ENCODE measurements at places on chromosomes 12 and 14. TPM values are rescaled to one million over a fixed set of nuclear protein-coding genes. Genes with fewer than 3 reads are reported as not detected.

ZDHHC22 gene
- not detected for total RNA-seq

- H3K27ac ChIP-seq: no peak overlapping the region
- H3K36me3 ChIP-seq: no peaks in the 10 kb centered on the region
- H3K27me3 ChIP-seq: no peaks in the 10 kb centered on the region
- peak; percentile 9 for DNase-seq
Observed at GRCh38 chr14:77950371-77951063, 150.6 kb downstream of the ADCK1 start.

GRCh38 chr14:50823762-50824636 is 7.0 kb downstream of the NIN start:
- no peak overlapping the region for H3K27ac ChIP-seq
- H3K27me3 ChIP-seq: no peaks in the 10 kb centered on the region
- H3K4me1 ChIP-seq: peaks cover 21% of the 10 kb centered on the region
- H3K4me3 ChIP-seq: no peak overlapping the region
- no peak for DNase-seq

MTERF2 gene
- total RNA-seq: 9.3 TPM

DPY19L2 gene
- total RNA-seq: not detected

CEBPE gene
- total RNA-seq: not detected

NPFF gene
- total RNA-seq: not detected

RAD51AP1 gene
- total RNA-seq: 7.1 TPM

DNA sequence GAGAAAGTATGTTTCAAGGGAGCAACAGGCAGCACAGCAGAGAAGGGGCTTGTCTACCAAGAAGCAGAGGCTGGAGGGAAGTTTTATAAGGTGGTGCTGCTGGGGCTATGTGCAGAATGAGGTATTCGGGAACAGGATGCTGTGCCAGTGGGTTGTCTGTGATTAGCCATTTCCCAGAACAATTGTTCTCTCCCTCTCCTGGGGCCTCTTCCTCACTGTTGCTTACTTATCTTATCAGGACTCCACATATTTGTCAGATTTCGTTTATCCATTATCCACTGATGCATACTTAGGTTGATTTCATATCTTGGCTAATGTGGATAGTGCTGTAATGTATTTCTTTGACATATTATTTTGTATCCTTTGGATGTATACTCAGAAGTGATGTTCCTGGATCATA is 195.1 kb upstream of the RTL1 start:
- H3K4me1 ChIP-seq: no peaks in the 10 kb centered on the region
- no peak overlapping the region for H3K27ac ChIP-seq
- no peak overlapping the region for H3K4me3 ChIP-seq
- no peaks in the 10 kb centered on the region for H3K36me3 ChIP-seq

DNA sequence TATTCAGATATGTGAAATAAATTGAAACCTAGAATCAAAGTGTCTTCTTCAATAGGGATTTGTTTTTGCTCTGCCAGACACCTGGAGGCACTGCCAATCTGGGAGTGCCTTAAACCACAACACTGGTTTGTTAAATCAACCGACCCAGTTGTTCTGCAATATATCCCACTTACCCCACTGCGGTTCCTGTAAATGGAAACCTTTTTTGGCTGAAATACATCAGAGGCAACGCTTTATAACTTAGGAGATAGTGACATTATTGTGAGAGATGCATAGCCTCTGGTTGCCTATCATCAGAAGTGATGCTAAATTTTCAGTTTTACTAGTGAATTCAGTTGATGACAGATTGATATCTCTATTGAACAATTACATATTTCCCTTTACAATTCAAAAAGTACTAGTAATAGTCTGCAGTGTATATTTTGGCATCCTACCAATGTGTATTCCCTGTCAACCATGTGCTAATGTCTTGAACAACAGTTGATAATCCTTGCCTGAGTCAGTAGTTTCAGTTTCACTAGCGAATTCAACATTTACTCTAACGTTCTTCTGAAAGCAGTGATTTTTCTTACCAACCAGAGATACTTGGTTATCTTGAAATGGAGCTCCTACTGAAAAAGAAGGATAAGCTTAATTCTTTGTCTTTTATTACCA is 30.5 kb downstream of the PPP2R5C start:
- peak; percentile 63 for DNase-seq
- peaks cover 11% of the 10 kb centered on the region for H3K4me1 ChIP-seq
- H3K4me3 ChIP-seq: peak overlapping the region; percentile 74
- H3K27ac ChIP-seq: peak overlapping the region; percentile 86
- H3K27me3 ChIP-seq: no peaks in the 10 kb centered on the region

DNA sequence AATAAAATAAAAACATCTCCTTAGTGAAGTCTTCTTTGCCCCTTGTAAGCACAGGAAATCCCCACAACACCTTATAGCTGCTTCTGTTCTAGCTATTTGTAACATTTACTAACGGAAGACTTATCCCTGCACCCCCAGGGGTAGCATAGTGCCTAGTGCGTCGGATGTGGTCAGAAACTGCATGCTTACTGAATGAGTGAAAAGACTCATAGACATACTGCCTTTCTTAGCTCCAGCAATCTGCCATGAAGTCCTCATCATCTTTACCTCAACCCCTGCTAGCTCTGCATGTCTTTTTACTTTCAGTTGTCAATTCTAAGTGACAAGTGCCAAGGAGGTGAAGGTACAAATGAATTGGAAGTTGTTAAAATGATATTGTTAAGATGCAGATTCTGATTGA is 12.9 kb downstream of the RIOX1 start:
- no peaks in the 10 kb centered on the region for H3K4me1 ChIP-seq
- H3K27me3 ChIP-seq: no peaks in the 10 kb centered on the region
- no peak overlapping the region for H3K27ac ChIP-seq
- H3K4me3 ChIP-seq: no peak overlapping the region
- peaks cover 20% of the 10 kb centered on the region for H3K36me3 ChIP-seq
- DNase-seq: no peak

GRCh38 chr14:23147676-23148075 is 28.6 kb upstream of the CEBPE start:
- DNase-seq: peak; percentile 83
- H3K4me1 ChIP-seq: peaks cover 39% of the 10 kb centered on the region
- H3K27ac ChIP-seq: no peak overlapping the region
- H3K27me3 ChIP-seq: no peaks in the 10 kb centered on the region

SERPINA10 gene
- not detected for total RNA-seq

- H3K4me3 ChIP-seq: no peak overlapping the region
- H3K27me3 ChIP-seq: no peaks in the 10 kb centered on the region
- DNase-seq: no peak
Observed at GRCh38 chr12:57183939-57184725, 32.5 kb upstream of the NXPH4 start.

DNA sequence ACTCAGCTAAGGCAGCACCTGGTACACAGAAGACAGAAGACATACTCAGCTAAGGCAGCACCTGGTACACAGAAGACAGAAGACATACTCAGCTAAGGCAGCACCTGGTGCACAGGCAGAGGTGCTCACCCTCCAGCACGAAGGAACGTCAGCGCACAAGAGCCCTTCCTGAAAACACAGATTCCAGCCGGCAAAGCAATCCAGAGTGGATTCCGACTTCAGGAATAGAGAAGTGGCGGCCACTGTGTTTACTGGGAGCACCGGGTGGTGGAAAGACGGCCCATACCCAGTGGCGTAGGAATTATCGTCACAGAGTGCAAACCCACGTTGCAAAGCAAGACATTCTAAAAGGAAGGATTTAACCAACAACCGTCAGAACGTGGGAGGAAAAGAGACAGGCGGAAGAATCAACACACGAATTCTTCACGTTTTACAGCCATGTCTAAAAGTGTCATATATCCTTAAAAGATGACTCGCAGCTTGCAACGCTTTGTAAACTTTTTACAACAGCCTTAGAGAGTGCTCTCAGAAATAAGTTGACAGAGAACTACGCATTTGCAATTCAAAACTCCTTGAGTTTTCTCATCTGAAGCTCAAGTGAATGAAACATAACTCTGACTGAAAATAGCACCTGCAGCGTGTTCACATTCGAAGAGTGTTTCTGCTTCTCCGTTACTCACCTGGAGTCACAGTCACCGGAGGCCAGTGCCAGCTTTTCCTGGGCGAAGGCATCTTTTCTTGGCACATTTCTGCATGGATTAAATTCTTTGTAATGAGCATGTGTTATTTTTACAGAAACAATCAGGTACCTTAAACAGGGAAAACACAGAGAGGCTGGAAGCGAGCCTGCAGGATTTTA is 55.8 kb upstream of the GALNT9 start:
- no peaks in the 10 kb centered on the region for H3K4me1 ChIP-seq
- peaks cover 4% of the 10 kb centered on the region for H3K36me3 ChIP-seq
- DNase-seq: no peak
- H3K27ac ChIP-seq: no peak overlapping the region
- H3K4me3 ChIP-seq: no peak overlapping the region
- H3K27me3 ChIP-seq: no peaks in the 10 kb centered on the region

OR4N2 gene
- not detected for total RNA-seq

- no peak overlapping the region for H3K27ac ChIP-seq
- no peak for DNase-seq
- H3K4me3 ChIP-seq: no peak overlapping the region
- H3K4me1 ChIP-seq: peaks cover 12% of the 10 kb centered on the region
- H3K27me3 ChIP-seq: no peaks in the 10 kb centered on the region
- H3K36me3 ChIP-seq: no peaks in the 10 kb centered on the region
Observed at GRCh38 chr12:105316931-105317852, 13.3 kb upstream of the C12orf75 start.

GPX2 gene
- total RNA-seq: not detected

GRCh38 chr14:104876251-104876699 is 11.2 kb downstream of the CEP170B start:
- peak; percentile 61 for DNase-seq
- no peak overlapping the region for H3K27ac ChIP-seq
- H3K4me3 ChIP-seq: no peak overlapping the region
- peaks cover 19% of the 10 kb centered on the region for H3K36me3 ChIP-seq
- H3K4me1 ChIP-seq: peaks cover 13% of the 10 kb centered on the region
- no peaks in the 10 kb centered on the region for H3K27me3 ChIP-seq

TAS2R13 gene
- 0.68 TPM for total RNA-seq

BHLHE41 gene
- 3.4 TPM for total RNA-seq

PPP1R36 gene
- total RNA-seq: 0.47 TPM

GRCh38 chr14:61615743-61616523 is 79.4 kb upstream of the HIF1A start:
- H3K4me1 ChIP-seq: peaks cover 23% of the 10 kb centered on the region
- H3K27ac ChIP-seq: no peak overlapping the region
- H3K27me3 ChIP-seq: no peaks in the 10 kb centered on the region
- H3K4me3 ChIP-seq: no peak overlapping the region

DNA sequence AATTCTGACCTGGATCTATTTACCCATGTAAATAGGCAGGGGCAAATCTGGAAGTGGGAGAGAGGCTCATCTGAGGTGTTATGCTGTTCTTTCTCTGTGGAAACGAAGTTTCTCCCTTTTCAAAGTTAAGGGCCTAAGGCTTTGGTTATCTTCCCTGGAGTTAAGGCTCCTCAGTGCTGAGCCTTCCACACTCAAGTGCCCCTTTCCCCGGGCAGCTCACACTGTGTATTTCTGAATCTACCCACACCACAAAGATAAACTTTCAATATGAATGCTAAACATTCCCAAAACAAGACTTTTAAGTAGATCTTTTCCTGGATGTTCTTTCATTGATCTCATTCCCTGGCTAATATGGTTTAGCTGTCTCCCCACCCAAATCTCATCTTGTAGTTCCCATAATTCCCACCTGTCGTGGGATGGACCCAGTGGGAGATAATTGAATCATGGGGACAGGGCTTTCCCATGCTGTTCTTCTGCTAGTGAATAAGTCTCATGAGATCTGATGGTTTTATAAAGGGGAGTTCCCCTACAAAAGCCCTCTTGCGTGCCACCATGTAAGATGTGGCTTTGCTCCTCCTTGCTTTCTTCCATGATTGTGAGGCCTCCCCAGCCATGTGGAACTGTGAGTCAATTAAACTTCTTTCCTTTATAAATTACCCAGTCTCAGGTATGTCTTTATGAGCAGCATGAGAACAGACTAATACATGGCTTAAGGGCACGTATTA is 251.1 kb downstream of the NAV3 start:
- DNase-seq: no peak
- H3K36me3 ChIP-seq: peaks cover 7% of the 10 kb centered on the region
- no peaks in the 10 kb centered on the region for H3K4me1 ChIP-seq

GRCh38 chr12:68113644-68114043 is 45.9 kb downstream of the IFNG start:
- no peak overlapping the region for H3K27ac ChIP-seq
- H3K27me3 ChIP-seq: no peaks in the 10 kb centered on the region
- no peaks in the 10 kb centered on the region for H3K4me1 ChIP-seq

DNA sequence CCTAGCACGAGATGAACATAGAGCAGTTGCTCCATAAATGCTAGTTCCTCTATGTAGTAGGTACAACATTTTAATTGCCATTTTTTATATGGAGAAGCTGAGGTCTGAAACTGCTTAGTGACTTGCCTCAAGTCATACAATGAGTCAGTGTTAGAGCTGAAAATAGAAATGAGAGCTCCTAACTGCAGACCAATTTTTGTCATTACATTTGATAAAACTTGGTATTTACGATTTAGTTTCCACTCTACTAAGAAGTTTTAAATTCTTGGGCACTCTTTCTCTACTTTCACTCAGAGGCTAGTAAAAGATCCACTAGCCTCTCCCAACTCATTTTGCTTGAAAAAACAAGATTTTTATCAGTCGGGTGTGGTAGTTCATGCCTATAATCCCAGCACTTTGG is 8.1 kb upstream of the TMED10 start:
- H3K27ac ChIP-seq: peak overlapping the region; percentile 46
- H3K36me3 ChIP-seq: no peaks in the 10 kb centered on the region
- no peak overlapping the region for H3K4me3 ChIP-seq
- peaks cover 20% of the 10 kb centered on the region for H3K4me1 ChIP-seq
- DNase-seq: no peak
- no peaks in the 10 kb centered on the region for H3K27me3 ChIP-seq

DNA sequence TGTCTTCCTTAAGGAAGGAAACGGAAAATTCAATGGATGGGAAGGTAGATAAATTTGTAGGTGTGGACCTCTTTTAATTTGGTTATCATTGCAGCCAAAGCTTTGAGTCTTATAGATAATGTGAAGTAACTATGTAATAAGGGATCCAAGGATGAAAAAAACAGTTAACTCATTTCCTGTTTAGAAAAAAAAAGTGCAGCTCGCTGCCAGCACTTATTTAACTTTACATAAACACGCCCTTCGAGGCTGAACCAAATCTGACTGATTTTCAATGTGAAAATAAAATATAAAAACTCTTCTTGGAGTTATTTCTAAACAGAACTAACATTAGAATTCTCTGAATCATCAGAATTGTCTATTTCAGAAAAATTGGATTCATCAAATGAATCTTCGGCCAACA is 7.0 kb downstream of the NUBPL start:
- H3K4me3 ChIP-seq: no peak overlapping the region
- H3K36me3 ChIP-seq: peaks cover 18% of the 10 kb centered on the region
- DNase-seq: peak; percentile 4
- peaks cover 8% of the 10 kb centered on the region for H3K4me1 ChIP-seq
- no peak overlapping the region for H3K27ac ChIP-seq

SAMD15 gene
- 0.86 TPM for total RNA-seq
